GM06990 (cell line): ENCODE measurements at places on chromosomes 12 and 14.

- no peak for DNase-seq
Observed at GRCh38 chr12:21568115-21568514, 36.5 kb downstream of the GYS2 start.

GRCh38 chr14:57659052-57659451 lies 165.4 kb upstream of the CCDC198 start:
- no peak for DNase-seq

DNA sequence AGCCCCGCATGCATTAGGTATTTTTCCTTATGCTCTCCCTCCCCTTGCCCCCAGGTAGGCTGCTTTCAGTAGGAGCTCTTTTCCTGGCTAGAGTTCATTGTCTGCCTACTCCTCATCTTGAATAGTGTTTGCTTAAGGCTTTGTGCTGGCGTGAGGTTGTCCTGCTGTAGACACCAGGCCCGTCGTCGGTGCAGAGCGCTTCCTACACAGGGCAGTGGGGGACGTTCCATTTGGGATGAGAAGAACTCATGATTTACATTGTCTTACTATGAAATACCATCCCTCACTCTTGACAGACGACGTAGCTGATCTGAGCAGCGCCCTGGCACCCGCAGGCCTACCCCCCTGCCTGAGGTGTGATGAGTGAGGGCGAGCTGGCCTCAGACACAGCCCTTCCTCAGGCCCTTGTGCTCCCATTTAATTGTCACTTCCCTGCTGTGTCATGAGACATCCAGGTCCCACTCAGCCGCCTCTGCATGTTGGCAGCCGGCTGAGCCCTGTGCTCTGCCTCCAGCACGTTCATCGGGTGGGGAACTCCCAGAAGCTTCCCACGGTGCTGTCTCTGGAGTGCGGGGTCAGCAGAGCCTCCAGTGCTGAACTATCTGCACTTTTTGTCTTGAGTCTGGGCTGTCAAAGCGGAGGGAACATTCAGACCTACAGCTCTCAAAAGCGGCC lies 76.0 kb downstream of the WDR20 start:
- DNase-seq, result no peak

DNA sequence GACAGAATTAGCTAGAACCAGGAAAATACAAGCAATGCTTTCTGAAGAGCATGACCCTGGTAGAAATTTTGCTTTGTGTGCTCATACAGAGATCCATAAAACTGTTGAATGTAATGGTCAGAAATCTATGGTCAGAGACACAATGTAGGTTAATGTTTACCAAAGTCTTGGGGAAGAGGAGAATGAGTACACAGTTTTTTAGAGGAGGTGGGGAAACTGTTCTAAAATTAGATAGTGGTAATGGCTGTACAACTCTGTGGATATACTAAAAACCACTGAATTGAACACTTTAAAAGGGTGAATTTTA lies 109.5 kb upstream of the ARHGAP5 start:
- DNase-seq, result no peak

DNA sequence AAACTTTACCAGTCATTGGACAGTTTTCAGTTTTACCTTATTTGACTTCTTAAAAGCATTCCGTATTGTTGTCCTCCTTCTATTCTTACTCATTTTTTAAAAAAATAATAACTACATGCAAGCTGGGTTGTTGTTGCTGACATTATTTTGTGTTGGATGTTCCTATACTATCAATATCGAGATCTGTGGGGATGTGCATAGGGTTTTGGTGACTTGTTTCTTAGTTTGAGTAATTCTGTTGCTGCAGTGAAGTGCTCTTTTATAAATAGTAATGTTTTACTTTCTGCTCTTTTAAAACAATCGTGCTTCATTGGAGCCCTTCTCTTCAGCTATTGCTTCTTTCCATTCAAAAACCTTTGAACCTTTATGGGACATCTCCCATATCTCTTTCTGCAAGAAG lies 79.4 kb downstream of the METTL25 start:
- no peak for DNase-seq

GRCh38 chr14:81406863-81407262 lies 6.7 kb upstream of the STON2 start:
- DNase-seq, result no peak

- no peak for DNase-seq
Observed at GRCh38 chr12:56722832-56723231, 2.3 kb downstream of the NACA start.

- no peak for DNase-seq
Observed at GRCh38 chr12:114220311-114220710, 185.6 kb downstream of the TBX5 start.

DNA sequence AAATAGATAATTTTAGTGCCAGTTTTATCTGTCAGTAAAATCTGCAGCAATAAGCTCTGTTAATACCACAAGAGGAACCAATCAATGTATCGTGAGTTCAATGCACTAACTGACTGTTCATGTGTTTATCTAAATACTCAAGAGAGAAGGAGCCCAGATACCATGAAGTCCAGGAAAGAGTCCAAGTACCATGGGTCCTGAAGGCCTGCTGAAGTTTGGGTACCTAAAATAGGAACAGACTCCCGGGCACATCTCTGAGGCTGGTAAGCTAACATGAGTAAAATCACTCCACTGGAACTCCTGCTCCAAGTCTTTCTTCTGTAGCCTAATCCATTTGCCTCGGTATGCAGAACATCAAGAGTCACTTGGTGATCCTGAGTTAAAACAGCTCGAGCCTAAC lies 71.1 kb downstream of the PRKD1 start:
- DNase-seq, result no peak

DNA sequence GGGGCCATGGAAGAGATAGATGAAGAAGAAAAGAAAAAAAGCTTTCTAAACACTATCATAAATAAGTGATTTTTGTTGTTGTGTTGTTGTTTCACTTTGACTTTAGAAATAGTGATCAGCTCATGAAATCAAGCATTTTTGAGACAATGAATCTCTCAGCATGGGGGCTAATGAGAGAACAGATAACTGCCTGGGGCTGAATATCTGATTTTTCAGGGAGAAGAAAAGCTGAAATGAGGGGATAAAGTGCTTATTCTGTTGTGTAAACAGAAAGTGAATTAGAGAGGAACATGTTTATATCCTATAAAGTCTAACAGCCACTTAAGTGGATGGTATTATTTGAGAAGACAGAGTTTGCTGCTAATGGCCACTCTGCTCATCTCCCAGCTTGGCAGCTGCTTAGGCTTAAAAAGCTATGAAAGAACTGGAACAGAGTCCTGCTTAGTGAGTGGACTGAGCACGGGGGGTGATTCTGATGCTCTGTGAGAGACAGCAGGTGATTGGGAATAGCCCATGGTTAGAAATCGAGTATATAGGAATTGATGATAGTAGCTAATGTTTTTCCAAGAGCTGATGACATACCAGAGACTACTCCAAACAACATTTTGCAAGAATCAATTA lies 646.1 kb upstream of the TMEM132C start:
- DNase-seq, result no peak

DNA sequence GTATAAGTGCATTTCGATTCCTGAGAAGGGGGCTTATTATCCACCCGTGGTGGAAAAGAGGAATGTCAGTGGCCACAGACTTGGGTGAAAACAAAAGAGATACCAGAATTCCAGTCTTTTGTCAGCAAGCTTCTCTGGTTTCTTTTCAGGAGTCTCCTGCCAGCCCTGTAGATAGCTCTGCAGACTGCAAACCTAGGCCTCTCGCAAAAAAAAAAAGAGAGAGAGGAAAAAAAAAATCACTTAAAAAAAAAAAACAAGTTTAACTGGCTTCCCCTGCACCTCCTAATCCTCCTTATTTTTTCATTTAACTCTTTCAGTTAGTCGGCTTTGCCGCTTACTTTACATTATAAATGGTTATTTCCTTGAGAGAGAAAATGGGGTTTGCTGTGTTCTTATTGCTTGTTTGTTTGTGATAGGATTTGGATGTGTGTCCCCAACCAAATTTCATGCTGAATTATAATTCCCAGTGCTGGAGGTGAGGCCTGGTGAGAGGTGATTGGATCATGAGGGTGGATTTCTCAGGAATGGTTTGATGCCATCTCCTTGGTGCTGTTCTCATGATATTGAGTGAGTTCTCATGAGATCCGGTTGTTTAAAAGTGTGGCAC lies 170.0 kb downstream of the BCL11B start:
- DNase-seq, result no peak

DNA sequence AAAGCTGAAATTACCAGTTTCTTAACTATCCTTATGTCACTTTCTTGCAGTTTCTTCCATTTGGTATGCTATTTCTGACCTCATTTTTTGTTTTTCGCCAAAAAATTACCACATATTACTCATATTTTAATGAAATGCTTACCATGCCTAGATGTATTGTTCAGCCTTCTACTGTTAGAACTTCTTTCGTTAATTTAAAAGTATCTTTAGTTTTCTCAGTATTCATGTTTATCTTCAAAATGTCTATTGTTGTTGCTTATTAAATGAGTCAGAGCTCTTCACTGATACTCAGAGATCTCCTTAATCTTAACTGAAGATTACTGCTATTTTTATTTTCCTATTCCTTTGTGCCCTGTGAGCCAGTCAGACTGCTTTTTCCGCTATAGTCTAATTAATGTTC lies 20.5 kb downstream of the RAP1B start:
- no peak for DNase-seq

DNA sequence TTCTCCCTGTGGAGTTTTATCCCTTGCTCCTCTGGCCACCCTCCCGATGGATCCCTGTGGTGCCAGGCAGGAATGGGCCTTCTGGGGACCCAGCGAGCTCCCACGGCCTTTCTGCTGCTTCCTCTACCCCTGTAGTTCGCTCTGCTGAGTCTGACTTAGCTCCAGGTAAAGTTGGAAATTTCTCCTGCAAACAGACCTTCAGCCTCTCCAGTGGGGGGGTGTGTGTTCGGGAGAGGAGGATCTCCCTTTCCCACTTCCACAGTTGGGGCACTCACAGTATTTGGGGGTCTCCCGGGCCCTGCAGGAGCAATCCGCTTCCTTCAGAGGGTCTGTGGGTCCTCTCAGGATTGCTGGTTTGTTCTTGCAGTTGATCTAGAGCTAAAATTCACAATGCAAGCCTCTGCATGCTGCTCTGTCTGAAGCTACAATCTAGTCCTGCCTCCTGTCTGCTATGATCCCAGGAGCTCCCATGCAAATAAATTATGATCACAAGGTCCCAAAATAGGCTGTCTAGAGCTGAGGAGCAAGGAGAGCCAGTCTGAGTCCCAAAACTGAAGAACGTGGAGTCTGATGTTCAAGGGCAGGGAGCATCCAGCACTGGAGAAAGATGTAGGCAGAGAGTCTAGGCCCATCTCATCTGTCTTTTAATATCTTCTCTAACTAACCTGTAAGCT lies 18.3 kb downstream of the MTRFR start:
- no peak for DNase-seq

DNA sequence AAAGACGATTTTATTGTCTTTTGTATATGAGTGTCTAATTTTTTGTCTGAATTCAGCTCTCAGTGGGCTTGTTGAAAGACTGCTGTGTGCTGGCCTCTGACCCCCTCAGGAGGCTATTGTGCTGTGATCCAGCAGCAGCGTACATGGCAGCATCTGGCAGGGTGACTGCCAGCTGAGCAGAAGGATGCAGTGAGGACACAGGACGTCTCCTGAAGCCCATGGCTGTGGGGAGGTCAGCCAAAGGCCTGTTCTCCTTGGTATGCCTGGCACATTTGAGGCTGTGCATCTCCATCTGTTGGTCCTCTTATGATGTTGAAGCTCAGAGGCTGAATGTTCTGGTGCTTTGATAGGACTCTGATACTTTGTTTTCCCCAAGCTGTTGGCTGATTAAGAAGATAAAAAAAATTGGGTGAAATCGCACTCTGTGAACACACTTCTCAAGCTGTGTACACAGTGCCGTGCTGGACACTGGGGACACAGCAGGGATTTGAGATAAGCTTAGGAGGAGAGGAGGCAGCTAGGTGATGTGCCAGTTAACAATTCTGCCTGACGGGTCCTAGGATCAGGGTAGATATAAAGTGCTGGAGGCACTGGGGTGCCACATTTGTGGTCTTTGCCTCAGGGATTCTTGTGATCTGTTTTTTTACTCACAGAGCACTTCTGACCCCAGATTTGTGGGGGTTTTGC lies 37.5 kb downstream of the EID3 start:
- DNase-seq, result no peak

GRCh38 chr12:91786499-91787272 lies 359.0 kb downstream of the BTG1 start:
- DNase-seq, result no peak

DNA sequence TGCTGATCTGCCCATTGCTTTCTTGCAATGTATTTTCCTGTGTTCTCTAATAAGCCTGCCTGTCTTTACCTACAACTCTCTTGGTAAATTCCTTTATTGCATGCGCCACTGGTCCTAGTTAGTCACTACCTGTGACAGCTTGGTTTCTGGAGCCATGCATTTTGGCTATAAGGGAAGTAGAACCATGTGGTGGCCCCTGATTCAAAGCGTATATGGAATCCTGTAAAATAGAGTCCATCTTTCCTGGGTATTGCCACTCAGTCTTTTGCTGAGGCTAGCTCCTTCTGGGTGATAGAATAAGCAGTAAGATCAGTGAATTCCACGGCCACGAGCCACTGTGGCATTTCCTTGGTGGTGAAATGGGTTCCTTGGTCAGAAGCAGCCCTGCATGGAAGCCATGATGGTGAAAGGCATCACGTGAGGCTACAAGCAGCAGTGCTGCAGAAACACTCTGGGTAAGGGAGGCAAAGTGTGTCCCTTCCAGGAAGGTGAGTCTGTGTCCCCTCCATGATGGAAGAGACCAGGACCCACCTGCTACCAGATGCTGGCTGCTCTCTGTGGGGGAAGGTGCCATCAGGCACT lies 19.6 kb downstream of the TNFAIP2 start:
- no peak for DNase-seq

DNA sequence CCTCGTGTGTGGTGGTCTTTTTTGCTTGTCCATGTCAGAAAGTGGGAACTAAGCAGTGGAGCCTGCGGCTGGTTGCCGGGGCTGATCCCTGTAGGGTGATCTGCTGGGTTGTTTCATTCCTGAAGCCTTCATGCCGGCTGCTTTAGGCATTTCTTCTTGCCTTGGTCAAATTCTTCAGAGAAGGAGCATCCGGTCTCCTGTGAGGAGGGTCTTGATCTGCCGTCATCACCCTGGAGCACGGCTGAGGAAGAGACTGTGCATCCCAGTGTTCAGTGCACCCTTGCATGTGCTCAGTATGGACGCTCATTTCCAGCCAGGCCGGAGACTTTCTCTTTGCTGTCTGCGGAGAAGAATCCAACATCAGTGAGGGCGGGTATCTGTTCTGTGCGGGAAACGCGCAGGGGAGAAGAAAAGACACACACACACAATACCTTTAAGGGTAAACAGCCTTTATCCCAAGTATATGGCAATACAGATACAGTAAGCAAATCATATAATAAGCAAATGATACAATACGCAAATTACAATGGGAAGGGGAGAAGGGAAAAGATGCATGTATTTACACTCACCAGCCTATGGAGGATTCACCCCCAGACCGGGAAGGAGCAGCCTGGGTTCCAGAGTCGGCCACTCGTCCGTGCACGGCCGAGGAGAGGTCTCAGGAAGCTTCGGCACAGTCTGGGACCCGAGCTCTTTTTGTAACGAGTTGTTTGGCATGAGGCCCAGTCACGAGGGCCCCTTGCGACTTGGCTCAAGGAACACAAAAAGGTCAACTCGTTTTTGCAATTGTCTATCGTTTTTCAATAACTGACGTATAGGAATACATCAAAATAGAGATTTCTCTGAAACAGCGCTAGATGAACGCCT lies 1366.8 kb upstream of the TMEM132C start:
- no peak for DNase-seq
